Amygdala (tissue), 56 donors: ENCODE measurements at places on chromosomes 5 and 9.

- no peak for DNase-seq
Measured at GRCh38 chr9:98974554-98974953, 30.8 kb downstream of the COL15A1 start.

GRCh38 chr9:70535546-70536323 is 121.3 kb upstream of the KLF9 start:
- no peak for DNase-seq

- DNase-seq, result no peak
Measured at GRCh38 chr5:90518661-90519060, 10.7 kb downstream of the LYSMD3 start.

DNA sequence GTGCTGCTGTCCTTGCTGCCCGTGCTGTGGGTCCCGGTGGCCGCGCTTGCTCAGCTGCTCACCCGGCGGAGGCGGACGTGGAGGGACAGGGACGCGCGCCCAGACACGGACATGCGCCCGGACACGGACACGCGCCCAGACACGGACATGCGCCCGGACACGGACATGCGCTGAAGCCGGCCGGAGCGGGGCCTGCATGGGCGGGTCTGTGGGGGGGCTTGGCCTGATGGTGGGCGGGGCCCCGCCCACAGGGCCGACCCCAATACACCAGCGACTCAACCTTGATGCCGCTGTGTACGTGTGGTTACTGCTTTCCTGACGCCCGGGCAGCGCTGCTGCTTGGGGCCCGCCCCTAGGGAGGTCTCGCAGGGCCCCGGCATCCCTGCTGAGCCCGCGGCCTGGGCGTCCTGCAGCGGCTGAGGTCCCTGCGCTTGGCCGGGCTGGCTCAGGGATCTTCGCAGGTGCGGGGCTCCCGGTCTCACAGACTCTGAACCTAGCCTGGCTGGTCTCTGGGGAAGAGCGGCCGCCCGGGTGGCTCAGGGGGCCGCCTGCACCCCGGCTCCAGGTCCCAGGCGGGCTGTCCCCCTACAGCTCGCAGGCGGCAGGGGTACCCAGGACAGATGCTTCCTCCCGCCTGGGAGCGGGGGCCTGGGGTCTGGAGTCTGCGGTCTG is 20.9 kb downstream of the SLC6A18 start:
- no peak for DNase-seq

DNA sequence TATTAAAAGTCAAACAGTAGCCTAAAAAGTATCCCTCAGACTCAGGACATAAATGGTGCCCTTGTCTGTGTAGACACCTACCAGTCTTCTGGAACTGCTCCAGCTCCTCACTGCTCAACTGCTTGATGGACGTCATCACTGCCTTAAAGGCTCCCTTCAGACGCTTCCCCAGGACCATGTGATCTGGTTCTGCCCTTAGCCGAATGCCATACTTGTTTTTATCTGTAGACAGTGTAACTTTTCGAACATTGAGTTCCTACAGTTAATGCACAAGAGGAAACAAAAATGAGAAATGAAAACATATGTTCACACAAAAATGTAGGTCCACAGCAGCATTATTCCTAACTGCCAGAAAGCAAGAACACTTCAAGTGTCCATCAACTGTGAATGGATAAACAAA is 46.2 kb downstream of the IARS1 start:
- no peak for DNase-seq

GRCh38 chr5:157747173-157747740 is 3.7 kb downstream of the LSM11 start:
- no peak for DNase-seq

DNA sequence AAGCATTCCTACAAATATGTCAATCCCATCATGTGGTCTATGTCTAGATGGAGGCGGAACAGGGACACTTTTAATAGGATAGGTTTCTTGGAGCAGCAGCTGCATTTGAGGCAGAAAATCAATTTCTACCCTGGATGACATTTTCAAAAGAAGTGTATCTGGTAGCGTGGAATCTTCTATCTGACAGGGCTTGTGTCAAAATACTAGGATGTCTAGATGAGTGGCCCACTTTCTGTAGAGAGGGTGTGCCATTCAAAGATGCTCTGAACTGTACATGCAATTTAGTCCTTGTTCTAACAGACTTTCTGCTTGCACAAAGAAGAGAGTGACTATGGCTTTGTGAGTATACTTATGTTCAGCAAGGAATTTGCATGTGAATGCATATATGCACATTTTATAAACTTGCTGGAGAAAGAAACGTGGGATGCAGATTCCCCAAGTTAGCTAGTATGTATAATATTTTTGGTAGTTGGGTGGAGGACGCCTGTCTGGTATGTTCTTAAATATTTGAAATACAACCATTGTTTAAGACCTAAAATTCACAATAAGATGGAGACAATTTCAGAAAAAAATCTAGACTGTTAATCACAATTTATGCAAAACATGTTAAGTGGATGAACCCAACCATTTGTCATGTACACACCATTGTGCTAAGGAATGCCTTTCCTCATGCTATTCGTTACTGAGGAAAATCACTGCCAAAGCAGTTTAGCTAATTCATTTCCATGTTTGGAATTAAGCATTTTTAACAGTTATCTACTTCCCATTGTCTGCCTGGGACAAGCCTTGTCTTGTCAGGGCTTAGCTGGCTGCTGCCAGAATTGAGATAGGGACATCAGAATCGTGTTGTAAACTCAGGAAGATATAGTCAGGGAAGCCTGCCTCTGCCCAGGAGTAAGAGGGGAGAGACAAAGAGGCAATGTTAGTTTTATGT is 129.1 kb upstream of the MEF2C start:
- no peak for DNase-seq

DNA sequence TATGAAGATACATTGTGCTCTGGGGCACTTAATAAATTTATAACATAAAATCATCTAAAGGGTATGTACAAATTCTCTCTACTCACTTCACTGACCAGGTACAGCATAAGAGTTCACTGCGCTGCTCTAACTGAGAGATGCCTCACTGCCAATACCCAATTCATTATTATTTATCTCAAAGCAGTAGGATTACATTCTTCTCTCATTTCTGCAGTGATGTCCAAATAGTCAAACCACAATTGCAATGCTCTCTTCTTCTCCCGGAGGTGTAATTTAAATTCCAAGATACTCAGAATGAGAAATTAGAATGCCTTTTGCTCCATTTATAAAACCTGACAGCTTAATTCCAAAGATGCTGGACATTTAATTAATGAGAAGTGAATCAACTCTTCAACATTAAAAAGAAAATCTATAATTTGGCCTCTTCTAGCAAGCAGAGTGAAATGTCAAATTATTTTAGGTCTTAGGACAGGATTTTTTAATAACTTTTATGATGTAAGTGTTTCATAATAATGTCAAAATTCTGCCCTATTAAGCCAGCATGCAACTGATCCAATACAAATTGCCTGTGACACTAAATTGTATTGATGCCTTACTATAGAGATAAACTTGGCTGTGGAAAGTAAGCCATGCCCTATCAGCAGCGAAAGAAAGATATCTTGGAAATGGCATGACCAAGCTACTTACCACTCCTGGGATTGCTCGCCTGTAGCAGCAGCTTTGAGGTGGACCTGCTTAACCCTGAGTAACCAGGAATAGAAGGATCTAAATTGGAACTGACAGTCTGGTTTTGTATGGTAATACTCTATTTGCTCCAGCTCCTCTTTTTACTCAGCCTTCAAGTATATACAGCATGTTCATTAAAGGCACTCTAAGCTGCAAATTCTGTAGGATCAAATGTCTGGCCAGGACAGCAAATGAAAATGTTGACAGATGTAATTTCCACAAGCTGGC is 374.2 kb upstream of the TYRP1 start:
- DNase-seq, result no peak

GRCh38 chr9:13127131-13127530 is 152.4 kb downstream of the MPDZ start:
- DNase-seq, result no peak

DNA sequence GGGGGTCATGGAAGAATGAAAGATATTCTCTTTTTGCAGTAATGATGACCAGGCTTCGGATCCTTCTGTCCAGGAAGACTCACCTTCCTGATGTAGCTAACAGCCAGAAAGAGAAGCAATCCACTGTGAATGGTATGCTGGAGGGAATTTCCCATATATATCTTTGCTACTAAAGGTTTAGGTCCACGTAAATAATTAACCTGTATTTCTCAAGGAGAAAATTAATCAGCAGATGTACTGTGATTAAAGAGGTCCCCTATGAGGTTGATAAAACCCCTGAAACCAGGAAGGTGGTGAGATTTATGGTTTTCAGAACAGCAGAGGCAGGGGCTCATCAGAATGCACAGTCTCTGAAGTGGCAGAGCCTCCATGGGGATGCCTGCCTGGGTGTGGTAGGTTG is 11.4 kb upstream of the RAB3C start:
- DNase-seq, result no peak
